Inflammatory macrophage (primary cell): ENCODE measurements at places on chromosomes 7 and 10.

DNA sequence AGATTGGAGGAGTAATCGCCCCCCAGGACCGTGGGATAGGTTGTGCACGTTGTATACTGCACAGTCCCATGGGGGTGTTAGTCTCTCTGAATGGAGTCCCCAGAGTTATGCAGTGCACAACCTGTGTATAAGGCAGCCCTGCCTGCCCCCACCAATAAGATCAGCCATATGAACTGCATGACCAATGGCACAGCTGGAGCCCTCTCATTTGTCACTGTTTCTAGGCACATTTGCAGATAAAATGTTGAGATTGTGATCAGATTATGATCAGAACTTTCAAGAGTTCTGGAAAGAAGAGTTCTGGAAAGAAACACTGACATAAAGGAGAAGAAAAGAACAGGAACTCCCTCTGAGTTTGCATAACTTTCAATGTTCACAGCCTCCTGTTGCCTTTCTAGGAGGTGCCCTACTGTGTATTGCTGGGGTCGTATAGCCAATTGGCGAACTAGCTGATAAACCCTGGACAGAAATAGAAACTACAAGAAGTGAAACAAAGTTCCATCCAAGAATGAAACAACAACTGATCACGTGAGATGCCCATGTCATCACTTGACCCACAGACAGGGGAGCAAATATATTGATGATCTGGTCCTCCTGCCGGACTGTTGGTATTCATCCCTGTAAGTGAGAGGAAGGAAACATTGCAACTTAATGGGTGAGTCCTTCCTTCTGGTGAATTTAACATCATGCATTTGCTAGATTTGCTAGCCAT lies 49.6 kb upstream of the TOMM7 start:
- no peak for DNase-seq

- DNase-seq: no peak
Measured at GRCh38 chr7:101154693-101155102, 422 bp downstream of the AP1S1 start.

DNA sequence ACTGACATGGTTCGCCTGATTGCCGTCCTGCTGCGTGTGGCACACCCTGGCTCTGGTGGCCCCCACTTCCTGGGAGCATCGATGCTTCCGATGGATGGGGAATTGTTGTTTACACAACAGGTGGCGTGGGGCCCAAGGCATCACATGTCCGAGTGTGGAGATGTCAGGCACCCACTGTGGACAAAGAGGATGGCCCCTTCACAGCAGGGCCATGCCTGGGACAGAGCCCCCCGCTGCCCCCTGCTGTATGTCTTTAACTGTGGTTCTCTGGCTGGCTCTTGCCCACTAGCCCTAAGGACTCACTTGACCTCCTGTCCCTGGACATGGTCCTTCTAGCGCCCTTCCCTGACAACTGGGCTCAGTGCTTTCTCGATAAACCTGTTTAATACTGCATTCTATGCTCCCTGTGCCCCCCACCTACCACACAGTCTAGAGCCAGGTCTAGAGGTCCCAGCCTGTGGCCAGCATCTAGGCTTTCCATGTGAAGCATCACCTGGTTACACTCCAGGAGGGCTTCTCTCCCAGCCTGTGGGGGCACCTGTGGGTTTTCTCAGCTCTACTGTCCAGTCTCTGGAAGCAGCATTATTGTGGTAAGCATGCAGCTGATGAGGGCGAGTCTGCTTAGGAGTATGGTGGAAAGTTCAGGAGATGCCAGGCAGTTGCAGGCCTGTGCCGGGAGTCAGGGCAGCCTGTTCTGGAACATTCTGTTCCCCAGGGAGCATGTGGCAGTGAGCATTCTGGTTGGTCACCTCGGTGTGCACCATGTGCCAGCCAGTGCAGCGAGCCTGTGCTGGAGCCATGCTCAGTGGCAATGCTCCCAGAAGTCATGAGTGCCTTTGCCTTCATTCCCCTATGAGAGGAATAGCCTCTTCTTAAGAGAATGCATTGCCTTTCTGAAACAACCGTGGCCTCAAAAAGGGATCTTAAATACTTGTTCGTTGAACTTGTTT lies 10.4 kb downstream of the ADCY1 start:
- no peak for DNase-seq

DNA sequence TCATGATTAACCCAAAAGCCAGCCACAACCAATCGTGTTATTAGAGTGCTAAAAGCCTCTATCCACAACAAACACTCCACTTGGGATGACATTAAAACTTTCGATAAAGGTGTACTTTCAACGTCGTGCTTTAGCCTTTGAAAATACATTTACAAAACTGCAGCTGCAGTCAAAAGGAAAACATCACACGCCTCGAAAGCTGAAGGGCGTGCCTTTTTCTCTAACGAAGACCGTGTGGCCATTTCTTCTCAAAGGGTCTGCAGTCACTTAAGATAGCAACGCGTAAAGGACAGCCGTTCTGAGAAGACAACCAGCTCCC lies 1.1 kb downstream of the ARHGAP12 start:
- no peak for DNase-seq

- DNase-seq: no peak
Measured at GRCh38 chr7:80772347-80772993, 134.0 kb downstream of the CD36 start.

DNA sequence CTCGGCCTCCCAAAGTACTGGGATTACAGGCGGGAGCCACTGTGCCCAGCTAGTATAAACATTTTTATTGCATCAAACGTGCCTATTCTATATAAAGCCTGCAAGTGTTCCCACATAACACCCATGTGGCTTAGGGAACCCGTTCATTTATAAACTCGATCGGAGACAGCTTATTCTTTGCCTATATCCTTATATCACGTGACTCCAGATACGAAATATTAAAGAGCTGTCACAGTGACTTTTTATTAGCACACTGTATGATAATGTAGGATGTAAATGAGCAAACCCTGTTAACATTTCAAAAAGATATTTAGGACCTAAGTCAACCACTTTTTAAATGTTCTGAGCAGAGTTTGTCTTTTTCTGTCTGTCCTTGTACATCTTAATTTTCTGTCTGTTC lies 642.9 kb upstream of the ADARB2 start:
- DNase-seq: no peak

DNA sequence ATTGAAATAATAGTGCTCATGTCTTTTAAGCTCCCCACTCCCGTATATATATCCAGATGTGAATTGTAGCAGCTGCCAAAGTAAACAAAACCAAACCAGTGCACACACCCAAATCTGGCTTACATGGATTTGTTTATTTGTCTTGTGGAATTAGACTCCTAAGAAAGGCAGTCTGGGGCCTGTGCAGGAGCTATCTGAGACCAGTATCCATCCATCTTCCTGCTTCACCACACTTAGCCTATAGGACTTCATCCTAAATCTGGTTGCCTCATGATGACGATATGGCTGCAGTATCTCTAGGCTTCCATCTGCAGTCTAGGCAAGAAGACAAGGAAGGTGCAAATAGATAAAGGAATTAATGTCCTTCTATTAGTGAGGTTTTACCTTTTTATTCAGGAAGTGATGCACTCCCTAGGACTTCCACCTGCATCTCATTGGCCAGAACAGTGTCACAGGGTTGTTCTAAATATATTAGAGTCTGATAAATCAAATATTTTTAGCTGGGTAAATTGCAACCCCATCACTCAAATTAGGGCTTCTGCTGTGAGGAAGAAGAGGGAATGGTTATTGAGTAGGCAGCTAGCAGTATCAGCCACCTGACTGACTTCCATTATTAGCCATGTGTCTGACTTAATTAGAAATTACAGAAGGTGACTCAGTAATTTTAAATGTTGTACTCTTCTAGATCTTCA lies 6.0 kb downstream of the WIPF3 start:
- DNase-seq: no peak

GRCh38 chr7:77838929-77839491 lies 40.4 kb downstream of the PHTF2 start:
- no peak for DNase-seq

GRCh38 chr10:1400101-1401070 lies 336.9 kb downstream of the ADARB2 start:
- DNase-seq: no peak

DNA sequence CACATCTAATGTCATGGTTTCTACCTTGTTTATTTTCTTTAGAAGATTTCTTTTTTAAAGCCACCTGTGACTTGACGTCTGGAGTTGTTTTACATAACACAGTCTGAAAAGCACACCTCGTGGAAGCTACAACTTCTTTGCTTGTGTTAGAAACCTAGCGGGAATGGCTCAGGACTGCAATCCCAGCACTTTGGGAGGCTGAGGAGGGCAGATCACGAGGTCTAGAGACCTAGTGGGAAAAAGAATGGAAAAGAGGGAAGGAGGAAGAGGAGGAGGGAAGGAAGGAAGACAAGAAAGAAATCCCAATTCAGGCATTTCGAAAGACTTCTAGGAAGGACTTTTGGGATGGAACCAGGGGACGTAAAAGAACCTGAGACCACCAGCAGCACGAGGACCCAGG lies 146.3 kb upstream of the CELF2 start:
- no peak for DNase-seq

DNA sequence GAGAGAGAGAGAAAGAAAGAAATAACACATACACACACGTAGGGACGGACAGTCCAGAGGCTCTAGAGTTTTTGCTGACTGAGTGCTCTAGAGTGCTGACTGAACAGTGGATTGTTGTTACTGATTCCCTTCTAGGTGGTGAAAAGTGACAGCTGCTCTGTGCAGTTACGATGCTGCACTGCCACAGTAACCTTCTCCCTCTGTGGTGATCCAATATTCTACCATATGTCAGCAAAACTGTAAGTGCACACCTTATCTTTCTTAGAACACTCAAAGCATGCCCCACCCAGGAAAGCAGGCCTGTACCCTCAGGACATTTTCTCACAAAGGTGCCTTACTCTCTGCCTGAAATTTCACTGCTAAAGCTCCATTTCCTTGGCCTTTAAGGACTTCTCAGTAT lies 1023.5 kb downstream of the TYW1 start:
- no peak for DNase-seq

- no peak for DNase-seq
Measured at GRCh38 chr10:14528450-14528849, 197.7 kb upstream of the FRMD4A start.

DNA sequence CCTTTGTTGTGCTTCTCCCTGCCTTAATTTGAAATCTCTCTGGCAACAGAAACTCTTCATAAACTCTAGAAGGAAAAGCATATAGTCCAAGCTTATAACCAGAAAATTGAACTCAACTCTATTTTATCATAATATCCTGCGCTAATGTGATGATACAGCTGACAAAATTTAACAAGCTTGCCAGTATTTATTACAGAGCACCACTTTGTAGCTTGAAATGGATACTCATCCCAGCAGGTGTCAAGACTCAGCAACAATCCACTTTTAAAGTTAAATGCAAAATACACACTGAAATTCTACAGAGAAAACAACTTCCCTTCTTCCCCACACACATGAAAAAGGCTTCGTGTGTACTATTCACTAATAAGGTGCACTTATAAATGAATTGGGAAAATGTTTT lies 228.9 kb downstream of the AGMO start:
- DNase-seq: no peak

DNA sequence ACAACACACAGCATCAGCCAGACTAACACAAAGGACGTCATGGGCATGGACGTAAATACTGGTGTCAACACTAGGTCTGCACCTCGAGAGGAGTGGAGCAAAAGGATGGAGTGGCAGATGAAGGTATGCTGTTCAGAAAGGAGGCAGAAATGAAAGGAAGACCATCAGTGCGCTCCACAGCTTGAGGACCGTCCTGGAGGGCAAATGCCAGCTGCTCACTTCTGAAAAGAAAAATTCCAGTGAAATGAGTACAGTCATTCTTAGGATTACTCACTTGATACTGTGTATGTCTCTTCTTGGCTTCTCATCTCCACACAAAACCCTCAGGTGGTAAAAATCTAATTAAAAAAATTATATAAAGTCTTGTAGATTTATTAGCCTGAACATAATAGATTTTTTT lies 44.8 kb downstream of the EGFR start:
- no peak for DNase-seq

GRCh38 chr7:126286317-126286716 lies 966.4 kb downstream of the GRM8 start:
- DNase-seq: no peak

DNA sequence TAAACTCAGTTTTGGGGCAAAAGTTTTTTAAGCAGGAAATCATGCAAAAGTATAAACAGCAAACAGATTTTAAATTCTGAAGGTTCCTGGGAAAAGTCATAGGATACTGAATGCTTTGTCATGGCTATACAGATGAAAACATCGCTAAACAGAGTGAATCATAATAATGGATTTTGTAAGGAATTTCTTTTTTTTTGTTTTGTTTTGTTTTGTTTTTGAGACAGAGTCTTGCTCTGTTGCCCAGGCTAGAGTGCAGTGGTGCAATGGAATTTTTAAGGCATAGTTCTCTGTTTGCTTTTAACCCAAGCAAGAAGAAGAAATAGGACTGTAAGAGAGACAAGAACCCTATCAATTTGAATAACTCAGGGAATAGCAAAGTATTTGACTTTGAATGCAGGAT lies 285.3 kb downstream of the NRG3 start:
- no peak for DNase-seq

DNA sequence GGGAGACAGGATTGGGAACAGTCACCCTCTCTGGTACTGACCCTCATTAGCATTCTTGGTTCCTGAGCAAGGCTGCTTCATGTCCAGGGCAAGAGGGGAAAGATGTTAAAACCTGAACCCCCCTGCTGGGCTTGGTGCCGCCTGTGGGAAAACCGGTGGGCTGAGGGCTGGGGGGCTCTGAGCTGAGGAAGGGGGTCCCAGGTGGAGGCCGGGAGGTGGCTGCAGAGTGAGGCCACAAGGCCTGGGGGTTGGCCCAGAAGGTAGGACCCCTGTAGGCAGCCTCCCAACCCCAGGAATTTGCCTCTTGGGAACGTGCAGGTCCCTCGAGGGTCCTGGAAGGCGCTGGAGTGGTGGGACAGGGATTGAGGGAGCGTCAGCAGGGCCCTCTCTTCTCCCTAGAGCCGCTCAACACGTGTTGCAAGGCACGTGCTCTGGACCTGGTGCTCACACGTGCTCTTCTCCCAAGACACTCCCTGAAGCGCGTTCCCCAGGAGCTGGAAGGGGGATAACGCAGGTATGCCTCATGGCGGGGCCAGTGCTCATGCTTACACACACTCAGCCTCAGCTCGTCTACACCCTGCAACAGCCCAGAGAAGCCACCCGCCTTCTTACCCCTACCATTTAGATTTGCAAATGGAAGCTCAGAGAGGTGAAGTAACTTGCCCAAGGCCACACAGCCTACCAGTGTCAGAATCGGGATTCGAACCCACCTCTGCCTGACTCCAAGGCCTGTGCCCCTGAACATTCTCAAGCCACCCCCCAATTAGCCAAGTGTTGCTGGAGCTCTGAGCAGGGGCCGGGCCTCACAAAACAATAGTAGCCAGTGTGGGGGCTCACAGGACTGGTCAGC lies 64.4 kb downstream of the LHPP start:
- no peak for DNase-seq

- no peak for DNase-seq
Measured at GRCh38 chr10:131082991-131083481, 228.5 kb downstream of the TCERG1L start.
